Stimulated activated CD8-positive, alpha-beta memory T cell treated with anti-CD3 and anti-CD28 coated beads, Interleukin-4, amount 100 ng/mL, for 1 hour (primary cell): ENCODE measurements at places on chromosomes 7 and 10.
A peak's percentile ranks its signal among the peaks of the same experiment; 100 is the strongest.

DNA sequence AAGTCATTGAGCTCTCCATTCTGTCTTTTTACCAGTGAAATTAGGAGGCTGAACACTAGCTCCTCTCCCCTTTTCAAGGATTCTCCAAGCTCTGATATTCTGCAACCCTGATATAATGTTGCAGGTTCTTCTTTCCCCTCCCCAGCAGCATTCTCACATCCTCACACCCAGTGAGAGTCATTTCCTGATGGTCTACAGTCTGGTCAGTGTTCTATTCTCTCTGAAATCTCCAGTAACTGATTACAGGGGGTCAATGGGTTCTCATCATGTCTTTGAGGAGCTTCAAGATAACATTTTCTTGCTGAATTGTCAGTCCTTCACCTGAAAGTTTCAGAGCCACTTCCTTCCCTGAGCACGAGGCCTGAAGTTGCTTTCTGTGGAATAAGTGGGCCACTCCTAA, 299.4 kb downstream of the PTEN start:
- DNase-seq, result no peak

DNA sequence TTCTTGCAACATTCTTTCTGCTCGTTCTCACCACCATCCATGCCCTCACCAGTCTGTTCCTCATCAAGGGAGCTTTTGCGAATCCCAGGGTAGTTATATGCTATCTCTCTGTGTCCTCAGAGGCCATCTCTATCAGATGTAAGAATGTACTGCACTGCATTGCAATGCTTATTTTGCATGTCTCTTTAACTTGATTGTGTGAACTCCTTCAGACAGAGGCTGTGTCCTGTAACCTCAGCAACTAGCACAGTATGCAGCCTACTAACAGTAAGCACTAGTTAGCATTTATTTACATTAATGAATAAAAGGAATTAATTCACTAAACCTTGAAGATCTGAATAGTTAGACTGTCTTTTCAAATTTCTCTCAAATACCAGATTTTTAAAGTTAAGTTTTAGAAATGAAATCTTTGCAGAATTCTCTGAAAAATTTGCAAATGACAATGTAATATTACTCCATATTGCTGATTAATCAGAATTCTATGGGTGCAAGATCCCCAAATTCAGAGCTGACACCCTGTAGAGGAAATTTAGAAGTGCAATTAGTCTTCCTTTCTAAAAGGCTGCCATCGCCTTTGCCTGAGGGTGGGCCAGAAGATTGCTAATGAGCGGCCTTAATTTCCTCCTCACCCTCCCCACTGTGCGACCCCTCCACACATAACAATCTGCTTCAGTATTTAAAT, 10.3 kb upstream of the LHFPL3 start:
- no peak for DNase-seq

- DNase-seq, result no peak
Observed at GRCh38 chr10:78287618-78288017, 254.0 kb downstream of the RPS24 start.

DNA sequence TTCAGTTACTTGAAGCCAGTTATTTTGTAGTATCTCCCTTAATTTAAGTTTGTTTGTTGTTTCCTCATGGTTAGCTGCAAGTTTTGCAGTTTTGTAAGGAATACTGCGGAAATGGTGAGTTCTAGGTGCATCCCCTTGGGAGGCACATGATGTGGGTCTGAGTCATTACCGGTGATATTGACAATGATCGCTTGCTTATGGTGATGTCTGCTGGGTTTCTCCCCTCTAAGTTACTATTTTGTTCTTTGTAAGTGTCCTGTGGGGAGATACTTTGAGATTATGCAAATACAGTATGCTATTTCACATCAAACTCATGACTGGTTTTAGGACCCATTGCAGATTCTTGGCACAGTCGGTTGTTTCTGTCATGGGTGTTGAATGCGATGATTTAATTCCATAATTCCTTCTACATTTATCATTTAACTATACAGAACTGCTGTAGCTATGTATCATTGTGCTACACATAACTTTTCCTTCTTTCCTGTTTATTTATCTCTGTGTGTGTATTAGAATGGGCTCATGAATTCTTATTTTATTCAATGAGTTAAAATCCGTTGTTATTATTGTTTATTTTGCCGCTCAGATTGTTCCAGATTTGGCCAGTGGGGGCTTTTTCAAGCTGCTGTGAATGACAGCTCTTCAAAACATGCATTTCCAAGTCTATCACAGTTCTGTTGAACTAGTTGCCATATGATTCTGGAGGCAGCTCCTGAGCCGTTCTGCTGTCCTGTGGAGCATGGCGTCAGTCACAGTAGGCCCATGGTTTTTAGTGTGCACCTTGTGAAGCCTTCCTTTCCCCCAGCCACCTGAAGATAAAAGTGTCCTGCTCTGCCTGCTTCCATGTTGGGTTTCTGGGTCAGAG, 18.4 kb downstream of the TSPAN14 start:
- DNase-seq, result no peak

- DNase-seq, result peak; percentile 10
Observed at GRCh38 chr7:7183061-7183837, 905 bp downstream of the C1GALT1 start.

GRCh38 chr10:18068401-18068800, 71.8 kb upstream of the CACNB2 start:
- DNase-seq, result no peak
